ENCODE measurements at places on chromosomes 2 and 18.

DNA sequence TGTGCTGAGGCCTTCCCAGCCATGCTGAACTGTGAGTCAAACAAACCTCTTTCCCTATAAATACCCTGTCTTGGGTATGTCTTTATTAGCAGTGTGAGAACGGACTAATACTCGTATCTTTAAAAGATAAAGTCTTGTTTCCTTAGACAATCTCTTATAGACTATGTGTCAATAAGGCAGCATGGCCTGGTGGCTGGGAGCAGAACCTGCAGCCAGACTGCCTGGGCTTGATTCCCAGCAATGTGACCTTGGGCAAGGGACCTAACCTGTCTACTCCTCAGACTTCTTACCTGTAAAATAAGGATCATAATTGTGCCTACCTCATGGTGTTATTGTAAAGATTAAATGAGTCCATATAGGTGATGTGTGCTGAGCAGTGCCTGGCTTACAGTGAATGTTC lies 198.7 kb downstream of the CDH20 start:
- DNase-seq = no peak

DNA sequence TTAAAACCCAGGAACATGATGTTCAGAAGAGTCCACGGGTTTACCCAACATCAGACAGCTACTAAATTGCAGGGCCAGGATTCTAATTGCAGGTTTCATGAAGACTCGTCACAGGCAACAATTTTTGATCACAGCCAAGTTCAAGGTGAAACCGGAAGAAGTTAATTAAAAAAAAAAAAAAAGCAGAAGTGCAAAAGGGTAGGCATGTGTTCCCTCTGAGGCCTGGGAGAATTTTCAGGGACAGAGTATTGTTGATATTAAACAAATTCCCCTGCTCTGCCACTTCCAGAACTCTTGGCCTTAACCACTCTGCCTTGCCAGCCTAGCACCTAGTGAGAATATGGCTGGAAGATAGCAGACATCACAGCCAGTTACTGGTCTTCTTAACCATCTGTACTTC lies 99.4 kb upstream of the TRIB2 start:
- DNase-seq = no peak

- no peak for DNase-seq
Observed at GRCh38 chr18:12786669-12787068, 83.8 kb downstream of the PSMG2 start.

DNA sequence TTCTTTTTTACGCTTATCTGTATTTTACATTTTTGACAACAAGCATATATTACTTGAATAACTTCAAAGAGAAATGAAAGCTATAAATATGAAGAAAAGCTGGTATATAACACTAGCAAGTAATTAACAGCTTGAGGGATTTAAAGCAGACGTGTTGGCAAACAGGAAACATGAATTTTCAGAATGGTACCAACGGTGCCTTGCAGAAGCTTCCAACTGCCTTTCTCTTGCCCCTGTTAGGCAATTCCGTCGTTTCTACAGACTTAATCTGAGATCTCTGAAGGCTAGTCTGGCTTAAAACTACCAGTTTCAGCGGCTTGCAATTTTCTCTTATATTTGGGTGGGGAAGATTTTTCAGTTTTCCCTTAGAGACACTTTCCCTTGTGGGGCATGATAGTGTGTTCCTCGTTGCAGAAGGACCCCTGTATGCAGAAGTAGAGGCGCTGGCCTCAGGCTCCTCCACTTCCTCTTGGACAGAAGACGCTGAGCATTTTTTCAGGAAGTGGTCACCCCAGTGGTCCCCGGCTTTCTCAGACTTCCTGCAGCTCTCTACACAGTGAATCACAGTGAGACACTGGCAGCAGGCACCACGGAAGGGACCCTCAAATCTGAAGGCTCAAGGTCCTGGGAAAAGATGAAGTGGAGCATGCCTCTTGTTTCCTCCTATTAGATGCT lies 56.2 kb upstream of the SLC16A14 start:
- DNase-seq = no peak

DNA sequence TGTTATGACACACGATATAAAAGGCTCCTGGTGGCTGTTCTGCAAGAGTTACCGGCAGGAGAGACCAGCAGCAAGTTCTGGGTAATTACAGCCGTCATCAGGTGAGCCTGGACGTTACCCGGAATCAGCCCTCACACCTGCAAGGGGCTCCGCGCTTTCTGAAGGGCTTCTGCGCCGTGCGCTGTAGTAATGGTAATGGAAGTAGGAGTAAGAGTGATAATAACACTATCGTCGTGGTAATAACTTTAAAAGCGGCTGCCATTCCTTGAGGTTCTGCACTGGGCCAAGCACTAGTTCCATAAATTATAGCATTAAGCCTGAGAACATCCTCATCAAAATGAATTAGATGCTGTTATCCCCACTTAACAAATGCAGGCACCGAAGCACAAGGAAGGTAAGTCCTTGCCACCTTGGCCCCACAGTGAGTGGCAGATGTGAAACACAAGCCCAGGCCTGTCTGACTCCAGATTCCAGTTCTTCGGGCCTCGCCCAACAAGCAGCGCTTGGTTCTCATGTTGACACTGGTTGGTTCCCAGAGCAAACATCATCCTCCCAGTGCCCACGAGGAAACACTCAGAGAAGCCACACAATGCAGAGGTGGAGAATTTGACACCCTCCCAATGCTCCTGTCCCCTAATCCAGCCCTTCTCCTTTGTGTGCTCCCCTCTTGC lies 205.2 kb downstream of the EIPR1 start:
- DNase-seq = no peak

DNA sequence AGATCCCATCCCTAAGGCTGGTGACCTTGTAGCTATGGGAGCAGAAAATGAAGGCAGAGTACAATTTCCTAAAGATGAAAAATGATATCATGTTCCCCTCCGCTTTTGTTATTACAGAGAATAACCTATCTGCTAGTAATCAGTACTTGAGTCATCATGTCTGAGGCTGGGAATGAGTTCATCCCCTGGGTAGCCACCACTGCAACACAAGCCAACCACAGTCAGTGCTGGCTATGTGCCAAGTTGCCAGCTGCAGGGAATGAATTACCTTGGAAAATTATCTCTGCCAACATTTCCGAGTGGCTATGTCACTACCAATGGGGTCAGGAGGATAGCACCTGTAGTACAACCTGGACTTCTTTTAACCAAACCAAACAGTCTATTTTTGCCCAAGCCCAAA lies 1094.7 kb upstream of the DDX18 start:
- no peak for DNase-seq

DNA sequence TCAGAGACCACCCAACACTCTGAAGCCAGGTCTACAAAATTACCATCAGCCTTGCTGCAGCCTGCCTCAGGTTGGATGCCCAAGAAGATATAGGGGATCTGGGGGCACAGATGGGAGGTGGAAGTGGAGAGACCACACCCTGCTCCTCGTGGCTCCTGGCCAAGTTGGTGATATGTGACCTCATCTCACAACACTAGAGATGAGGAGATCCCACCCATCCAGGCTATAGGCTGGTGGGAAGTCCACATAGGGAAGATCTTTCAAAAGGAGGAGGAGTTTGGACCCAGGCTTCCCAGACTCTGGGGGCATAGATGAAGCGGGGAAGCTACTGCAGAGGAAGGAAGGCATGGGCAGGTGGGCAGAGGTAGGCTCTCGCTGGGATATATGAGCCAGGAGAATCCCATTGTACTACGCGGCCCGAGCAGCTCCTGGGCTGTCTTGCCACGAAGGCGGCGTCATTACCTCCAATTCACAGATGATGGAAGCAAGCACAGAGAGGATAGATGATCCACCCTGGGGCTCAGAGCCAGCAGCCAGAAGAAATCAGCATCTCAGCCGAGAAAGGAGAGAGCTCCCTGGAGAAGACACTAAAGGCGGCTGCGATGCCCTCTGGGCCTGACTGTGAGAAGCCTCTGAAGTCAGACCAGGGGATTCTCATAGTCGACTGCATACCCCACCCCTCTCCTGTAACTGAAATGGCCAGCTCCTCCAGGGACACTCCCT lies 96.0 kb downstream of the RHOB start:
- DNase-seq = no peak

- peak; percentile 68 for DNase-seq
Observed at GRCh38 chr2:64649013-64649484, 4.7 kb downstream of the SERTAD2 start.

DNA sequence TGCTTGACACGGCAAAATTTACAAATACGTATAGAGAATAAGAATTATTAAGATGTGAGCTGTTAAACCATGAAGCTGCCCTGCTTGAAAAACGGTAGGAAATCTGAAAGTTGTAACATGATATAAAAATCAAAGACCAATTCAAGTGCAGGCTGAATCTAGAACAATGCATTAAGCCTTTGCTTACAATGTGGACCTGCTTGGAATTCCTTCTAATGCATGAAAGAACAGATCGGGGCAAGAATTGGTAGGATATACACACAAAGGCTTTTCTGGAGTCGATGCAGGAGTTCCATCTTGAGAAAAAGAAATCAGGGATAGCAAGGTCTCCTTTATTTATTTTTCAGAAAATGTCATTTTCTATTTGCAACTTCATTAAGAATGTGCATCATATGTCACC lies 136.8 kb downstream of the DLGAP1 start:
- DNase-seq = no peak

GRCh38 chr2:207807516-207807915 lies 37.8 kb upstream of the FZD5 start:
- no peak for DNase-seq

DNA sequence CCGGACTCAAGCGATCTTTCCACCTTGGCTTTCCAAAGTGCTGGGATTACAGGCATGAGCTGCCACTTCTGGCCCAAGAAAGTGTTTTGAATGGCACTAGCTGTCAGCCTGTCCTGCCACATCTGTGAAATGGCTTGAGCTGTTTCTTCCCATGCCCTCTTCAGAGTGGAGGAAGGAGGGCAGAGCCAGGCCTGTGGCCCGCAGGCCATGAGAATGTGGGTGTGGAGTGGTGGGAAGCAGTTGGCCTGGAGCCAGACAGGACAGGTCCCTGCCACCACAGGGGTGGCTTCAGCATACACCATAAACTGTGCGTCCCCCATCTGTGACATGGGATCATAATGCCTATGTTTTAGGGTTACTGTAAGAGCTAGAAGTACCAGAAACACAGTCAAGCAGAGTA lies 6.5 kb downstream of the SLC66A3 start:
- DNase-seq = no peak

DNA sequence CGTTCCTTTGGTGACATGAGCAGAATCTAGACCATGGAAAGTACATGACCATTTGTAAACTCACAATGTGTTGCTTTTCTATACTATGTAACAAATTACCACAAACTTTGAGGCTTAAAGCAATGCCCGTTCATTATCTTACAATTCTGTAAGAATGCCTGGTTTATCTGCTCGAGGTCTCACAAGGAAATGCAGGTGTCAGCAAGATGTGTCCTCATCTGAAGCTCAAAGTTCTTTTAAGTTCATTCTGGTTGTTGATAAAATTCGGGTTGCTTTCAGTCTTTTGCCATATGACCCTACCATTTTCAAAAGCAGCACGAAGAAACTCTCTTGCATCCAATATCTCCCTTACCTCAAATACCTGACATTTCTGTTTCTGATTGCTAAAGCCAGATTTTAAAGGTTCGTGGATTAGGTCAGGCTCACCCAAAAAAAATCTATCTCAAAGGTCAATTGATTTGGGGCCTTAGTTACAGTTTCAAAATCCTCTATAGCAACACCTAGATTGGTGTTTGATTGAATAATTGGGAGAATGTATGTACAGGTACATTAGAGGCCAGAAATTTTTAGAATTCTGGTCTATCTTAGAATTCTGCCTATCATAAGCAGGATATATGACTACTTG lies 125.9 kb downstream of the TMEM131 start:
- DNase-seq = no peak

- DNase-seq = no peak
Observed at GRCh38 chr2:126822921-126823320, 75.8 kb upstream of the TEX51 start.

GRCh38 chr2:24490181-24490689 lies 819 bp upstream of the NCOA1 start:
- DNase-seq = no peak

DNA sequence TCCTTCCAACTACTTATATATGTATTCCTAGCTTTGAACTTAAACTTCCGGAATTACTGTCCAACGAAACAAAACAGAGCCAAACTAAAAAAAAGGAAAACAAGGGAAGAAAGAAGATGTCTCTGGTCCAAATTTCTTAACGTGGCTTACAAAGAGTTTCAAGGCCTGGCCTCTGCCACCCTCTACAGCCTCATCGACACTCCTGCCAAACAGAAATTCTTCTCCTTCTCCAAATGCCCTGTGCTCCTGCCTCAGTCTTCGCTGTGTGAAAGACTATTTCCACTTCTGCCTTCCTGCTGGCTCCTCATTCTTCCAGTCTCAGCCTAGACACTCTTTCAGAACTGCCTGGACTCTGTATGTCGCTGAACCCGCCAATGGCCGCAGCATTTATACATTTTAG lies 249.2 kb downstream of the TXNL1 start:
- DNase-seq = no peak

DNA sequence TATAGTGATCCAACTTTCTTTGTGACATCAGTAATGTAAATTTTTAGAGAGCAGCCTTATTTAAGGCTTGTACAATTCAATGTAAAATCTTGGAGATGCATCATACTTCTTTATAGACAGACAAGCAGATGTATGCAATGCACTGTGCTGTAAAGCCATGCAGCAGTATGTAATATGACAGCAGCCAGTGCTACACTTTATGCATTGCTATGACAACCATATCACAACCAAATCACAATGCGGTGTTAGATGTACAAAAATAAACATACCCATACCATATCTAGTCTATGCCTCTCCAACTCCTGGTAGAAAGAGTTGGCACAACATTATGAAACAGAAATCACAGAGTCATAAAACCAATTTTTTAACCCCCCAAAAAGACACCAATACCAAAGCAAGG lies 110.3 kb upstream of the WDSUB1 start:
- DNase-seq = peak; percentile 64

- DNase-seq = no peak
Observed at GRCh38 chr2:126834006-126834659, 64.6 kb upstream of the TEX51 start.

- no peak for DNase-seq
Observed at GRCh38 chr2:238743243-238744065, 104.4 kb upstream of the TWIST2 start.

DNA sequence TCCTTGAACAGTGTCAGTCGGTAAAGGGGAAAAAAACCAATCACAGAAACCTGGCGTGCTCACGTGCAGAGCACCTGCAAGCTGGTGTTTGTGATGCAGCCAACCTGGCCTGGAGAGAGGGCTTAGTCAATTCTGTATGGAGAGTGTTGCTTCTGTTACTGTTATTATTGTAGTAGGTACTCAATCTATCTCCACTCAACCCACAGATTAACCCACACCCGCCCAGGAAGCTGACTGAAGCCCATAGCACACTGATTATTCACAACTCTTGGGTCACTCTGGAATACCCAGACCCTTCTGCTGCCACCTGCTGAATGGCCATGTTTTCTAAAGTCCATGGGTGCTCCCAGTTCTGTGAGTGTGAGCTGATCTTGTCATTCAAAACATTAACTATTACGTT lies 53.9 kb downstream of the TNFRSF11A start:
- DNase-seq = no peak

GRCh38 chr18:45826084-45826483 lies 609 bp downstream of the SIGLEC15 start:
- DNase-seq = no peak
